ENCODE measurements at places on chromosomes 6 and 20.

- no peak for DNase-seq
Observed at GRCh38 chr6:6840831-6841291, 252.3 kb downstream of the LY86 start.

DNA sequence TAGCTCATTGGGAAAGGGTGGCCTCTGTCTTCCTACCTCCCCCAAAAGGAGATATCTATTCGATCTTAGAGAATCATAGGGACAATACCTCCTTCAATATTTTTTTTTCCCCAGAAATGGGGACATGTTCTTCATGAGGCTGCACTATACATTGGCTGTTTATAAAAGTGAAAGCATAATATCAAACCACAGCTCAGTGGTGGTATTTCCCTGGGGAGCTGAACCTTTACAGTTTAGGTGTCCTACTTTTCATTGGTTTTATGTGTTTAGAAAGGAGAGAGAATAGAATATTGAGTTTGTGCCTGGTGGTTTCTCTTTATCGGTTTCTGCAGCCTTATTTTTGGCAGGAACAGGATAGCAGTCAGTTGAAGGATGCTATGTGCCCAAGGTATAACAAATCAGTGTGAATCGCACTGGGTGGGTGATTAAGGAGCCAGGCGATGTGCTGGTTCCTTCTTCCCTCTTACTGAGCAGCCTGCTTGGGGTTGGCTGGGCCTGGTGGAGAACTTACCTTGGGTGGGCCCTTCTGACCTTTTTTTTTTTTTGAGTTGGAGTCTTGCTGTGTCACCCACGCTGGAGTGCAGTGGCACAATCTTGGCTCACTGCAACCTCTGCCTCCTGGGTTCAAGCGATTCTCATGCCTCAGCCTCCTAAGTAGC is 25.2 kb downstream of the UST start:
- DNase-seq: no peak

- DNase-seq: no peak
Observed at GRCh38 chr6:64723327-64724058, 983.5 kb downstream of the EYS start.

- no peak for DNase-seq
Observed at GRCh38 chr20:36988494-36988966, 37.0 kb upstream of the SAMHD1 start.

GRCh38 chr6:111573131-111573883 is 32.4 kb downstream of the TRAF3IP2 start:
- DNase-seq: no peak

GRCh38 chr6:34157851-34158250 is 12.0 kb upstream of the GRM4 start:
- no peak for DNase-seq

- no peak for DNase-seq
Observed at GRCh38 chr6:1940381-1940780, 305.0 kb downstream of the GMDS start.

DNA sequence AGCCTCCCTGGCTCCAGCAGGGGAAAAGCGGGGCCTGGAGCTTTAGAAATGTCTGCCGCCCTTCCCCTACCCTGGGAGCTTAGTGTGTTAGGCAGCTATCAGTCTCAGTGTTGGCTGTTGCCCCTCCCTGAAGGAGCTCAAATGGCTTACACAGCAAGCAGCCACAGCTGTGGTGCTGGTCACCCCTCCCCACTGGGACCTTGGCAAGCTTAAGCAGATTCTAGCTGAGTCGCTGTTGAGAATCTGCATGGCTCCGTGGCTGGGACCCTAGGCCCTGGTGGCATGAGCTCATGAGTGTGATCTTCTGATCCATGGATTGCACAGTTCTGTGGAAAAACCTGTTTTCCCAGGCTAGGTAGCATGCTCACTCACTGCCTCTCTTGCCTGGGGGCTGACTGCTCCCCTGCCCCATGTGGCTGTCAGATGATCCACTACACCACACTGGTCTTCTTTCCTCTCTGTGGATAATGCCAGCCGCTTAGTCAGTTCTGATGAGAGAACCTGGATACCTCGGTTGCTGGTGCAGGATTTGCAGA is 714.0 kb downstream of the MAFB start:
- no peak for DNase-seq

- no peak for DNase-seq
Observed at GRCh38 chr6:152008779-152009178, 201.3 kb downstream of the ESR1 start.

DNA sequence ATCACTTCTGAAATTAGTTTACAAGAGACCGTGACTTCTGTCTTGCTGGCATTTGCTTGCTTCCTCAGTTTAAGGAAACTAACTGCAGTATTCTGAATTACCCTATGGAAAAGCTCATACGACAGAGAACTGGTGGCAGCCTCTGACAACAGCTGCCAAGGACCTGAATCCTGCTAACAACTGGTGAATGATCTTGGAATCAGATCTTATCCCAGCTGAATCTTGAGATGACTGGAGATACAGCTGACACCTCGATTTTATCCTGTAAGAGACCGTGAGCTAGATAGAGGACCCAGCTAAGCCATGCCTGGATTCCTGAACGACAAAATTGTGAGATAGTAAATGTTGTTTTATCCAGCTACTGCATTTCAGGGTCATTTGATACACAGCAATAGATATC is 202.3 kb downstream of the OGFRL1 start:
- DNase-seq: no peak

DNA sequence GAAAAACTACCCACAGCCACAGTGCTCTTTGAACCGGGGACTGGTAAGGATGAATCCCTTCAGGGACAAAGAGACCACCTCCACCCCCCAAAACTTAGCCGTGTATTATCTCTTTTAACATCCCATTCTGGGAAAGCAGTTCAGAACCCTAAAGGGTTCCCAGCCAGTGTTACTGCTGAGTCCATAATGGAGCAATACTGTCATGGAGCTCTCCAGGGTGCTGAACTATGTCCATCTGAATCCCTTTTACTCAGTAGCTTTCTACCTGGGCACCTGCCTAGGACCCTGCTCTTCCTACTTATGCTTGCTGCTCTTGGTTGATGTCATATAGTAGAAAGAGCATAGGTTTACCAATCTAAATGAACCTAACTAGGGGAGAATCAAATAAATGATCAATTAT is 22.3 kb upstream of the SAYSD1 start:
- DNase-seq: no peak

GRCh38 chr6:112015725-112016124 is 38.2 kb upstream of the CCN6 start:
- no peak for DNase-seq

DNA sequence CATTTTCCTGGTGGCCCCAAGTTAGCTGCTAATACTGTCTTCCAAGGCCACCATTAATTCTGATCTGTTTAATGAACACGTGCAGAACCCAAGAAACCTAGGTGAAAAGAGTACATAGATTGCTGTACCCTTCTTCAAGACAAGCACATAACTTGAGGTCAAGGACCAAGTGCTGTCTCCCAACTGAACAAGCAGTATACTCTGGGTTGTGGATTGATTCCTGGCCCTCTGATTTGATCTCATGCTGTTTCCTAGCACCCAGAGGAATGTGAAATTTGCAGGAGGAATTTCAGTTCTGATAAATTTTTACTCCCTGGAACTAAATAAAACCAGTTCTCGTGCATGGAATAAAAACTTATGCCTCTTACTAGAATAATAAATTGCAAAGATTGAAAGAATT is 75.6 kb downstream of the MTFR2 start:
- DNase-seq: no peak

DNA sequence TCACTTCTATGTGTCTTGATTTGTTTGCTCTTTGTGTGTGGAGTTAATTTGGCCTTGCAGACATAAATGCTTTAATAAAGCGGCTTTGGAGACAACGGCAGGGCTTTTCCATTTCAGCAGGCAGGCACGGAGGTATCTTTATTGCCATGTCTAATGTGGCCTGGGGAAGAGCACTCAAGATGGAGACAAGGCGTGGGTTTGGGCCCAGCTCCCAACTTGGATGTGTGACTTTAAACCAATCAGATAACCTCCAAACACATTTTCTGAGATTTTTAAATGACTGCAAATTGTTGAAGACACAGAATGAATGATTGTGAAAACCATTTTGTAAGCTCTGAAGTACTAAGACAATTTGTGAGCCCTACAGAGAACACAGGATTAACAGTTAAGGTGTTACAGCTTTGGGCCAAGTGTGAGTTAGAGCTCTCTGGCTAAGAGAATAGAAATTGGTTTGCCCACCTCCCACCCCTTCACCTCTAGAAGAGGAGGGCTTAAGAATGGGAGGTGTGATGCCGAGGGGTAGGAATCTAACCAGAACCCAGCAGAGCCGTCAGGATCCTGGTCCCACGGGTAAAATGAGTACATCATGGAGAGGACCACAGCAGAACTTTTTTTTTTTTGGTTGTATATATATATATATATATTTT is 9.0 kb downstream of the DYNLT1 start:
- DNase-seq: no peak

- DNase-seq: no peak
Observed at GRCh38 chr20:62320581-62321354, 18.0 kb downstream of the ADRM1 start.

- no peak for DNase-seq
Observed at GRCh38 chr6:52994839-52995088, 320 bp downstream of the GSTA4 start.

Measured in CD4-positive, alpha-beta T cell (primary cell).